ENCODE measurements at places on chromosomes 1 and 21.

DNA sequence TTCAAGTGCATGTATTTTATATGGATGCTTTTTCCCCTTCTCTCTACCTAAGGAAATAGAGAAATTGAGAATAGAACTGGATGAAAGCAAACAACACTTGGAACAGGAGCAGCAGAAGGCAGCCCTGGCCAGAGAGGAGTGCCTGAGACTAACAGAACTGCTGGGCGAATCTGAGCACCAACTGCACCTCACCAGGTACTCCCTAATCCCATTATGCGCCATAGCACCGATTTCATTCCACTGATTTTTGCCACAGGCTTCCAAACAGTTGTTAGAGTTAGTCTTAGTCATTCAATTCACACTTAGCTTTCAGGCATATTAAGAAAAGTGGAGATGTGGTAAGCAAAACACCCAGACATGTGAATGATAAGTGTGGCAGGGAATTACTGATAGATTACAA is 122.8 kb downstream of the SDCCAG8 start:
- DNase-seq, result no peak

DNA sequence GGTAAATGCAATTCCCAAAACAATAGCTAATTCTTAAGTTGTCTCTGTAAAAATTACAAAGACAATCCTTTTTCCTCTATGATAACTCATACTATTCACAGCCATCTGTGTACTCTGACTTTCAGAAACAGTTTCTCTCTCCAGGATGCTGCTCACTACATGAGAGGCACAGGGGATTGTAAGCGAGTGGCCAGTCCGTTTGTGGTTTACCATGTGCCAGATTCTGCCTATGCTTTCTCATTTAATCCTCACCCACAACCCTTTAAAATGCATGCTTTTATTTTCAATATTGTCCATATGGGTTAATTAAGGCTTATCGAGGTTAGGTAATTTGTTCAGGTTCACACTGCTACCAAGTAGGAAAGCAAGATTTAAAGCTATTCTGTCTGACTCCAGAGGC is 23.0 kb downstream of the RGS1 start:
- DNase-seq, result no peak

- no peak for DNase-seq
Measured at GRCh38 chr1:218717575-218717974, 372.4 kb downstream of the TGFB2 start.

DNA sequence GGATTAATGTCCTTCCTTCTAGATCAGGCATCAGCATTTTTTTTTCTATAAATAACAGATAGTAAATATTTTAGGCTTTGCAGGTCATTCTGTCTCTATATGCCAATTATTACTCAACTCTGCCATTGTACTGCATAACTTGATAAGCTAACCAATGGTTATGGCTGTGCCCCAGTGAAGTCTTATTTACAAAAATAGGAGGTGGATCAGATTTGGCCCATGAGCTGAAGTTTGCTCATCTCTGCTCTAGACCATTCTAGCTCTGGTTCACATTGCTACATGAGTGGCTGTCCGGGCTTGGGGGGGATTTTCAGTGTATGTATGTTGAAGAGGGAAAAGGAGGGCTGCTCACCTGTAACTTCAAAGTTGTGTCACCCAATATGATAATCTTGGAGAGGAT is 10.1 kb downstream of the RAB7B start:
- DNase-seq, result no peak

DNA sequence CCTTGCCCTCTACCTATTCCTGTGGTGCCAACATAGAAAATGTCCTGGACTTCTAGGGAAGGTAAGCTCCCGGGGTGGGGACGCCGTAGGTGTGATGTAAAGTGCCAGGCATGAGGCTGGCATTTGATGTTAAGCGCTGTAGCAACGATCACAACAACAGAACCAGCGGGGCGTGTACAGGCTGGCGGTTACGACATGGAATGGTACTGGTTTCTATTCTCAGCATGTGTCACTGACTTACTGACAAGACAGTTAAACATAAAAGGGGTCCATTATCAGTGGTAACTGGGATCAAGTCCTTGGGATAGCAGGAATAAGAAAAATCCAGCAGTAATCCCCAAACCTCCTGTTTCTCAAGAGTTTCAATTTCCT is 58.9 kb downstream of the TGFBR3 start:
- DNase-seq, result no peak

DNA sequence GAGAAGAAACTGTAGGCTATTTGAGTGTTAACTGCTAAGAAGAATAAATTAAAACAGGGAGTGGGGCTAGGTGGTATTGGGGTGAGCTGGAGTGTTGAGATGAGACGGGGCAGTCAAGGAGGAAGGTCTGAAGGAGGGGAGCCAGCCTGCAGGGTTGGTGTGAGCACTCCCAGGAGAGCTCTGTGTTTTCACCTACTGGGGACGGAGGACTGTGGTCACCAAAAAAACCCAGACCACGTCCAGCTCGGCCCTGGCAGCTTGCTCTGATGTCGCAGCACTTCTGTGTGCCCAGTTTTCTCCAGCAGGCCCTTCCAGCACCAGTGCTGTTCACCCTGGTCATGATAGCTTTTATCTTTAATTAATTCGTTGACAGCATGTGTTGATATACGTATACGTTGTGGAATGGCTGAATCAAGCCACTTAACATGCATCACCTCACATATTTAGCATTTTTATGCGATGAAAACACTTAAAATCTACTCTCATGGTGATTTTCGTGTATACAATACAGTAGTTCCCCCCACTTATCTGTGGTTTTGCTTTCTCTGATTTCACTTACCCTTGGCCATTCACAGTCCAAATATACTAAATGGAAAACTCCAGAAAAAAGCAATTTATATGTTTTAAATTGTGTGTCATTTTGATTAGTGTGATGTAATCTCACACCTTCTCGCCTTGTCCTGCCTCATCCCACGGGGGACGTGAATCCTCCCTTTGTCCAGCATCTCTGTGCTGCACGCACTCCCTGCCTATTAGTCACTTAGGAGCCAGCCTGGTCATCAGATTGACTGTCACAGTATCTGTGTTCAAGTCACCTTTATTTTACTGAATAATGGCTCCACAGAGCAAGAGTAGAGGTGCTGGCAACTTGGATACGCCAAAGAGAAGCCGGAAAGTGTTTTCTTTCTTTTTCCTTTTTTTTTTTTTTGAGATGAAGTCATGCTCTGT is 12.3 kb downstream of the FAM3B start:
- no peak for DNase-seq

GRCh38 chr1:25003000-25003399 is 72.9 kb upstream of the RUNX3 start:
- no peak for DNase-seq

GRCh38 chr1:9289711-9290485 is 2.8 kb upstream of the SPSB1 start:
- DNase-seq, result no peak

GRCh38 chr1:78101514-78101913 is 55.7 kb downstream of the GIPC2 start:
- DNase-seq, result no peak

GRCh38 chr1:113031171-113031933 is 41.6 kb upstream of the LRIG2 start:
- no peak for DNase-seq

- no peak for DNase-seq
Measured at GRCh38 chr1:155970531-155971167, 7.7 kb downstream of the ARHGEF2 start.

DNA sequence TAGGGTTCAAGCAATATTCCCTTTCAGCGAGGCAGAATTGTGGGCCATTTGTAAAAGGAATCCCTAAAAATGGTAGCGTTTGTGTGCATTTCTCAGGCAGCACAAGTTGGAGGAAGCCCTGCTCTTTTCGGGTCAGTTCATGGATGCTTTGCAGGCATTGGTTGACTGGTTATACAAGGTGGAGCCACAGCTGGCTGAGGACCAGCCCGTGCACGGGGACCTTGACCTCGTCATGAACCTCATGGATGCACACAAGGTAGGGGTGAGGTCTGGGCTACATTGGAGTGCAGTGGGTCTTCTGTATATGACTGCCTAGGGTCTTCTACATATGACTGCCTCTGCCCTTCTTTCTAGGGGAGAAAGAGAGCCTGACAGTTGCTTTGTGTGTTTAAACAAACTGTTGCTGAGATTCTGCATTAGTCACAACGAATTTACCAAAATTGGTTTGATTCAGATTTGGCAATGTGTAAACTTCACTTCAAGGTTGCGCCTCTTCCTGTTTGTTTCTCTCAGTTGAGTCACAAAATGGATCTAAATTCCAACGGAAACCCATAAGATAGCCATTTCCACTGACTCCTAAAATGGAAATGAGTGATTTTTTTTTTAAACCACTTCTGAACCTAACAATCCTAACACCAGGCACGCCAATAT is 40.4 kb upstream of the BMP8A start:
- DNase-seq, result no peak

GRCh38 chr21:42750737-42751530 is 97.5 kb downstream of the PDE9A start:
- no peak for DNase-seq

- DNase-seq, result no peak
Measured at GRCh38 chr1:28516518-28516956, 10.7 kb downstream of the RCC1 start.

DNA sequence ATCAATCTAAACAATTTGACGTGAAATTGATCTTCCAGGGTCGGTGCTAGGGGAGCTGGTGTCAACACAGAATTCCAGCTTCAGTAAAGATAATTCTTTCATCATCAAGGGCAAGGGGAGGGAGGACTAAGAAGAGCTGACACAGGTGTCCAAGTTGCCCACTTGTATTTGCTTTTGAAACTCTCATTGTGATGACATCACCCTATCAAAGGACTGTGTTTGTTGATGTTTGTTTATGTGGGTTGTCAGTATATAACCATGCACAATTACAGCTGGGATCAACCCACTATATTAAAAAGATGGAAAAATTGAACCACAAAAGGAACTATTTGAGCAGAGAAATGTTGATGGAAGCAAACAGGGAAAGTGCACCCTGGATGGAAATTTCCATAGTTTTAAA is 48.8 kb downstream of the ZC3H11B start:
- DNase-seq, result no peak

- DNase-seq, result no peak
Measured at GRCh38 chr1:156751451-156751756, at the start of gene HDGF. Gene HDGF, minus strand, starts transcription at chr1:156751675. Its CDS starts 246 bp downstream, at chr1:156751429.

DNA sequence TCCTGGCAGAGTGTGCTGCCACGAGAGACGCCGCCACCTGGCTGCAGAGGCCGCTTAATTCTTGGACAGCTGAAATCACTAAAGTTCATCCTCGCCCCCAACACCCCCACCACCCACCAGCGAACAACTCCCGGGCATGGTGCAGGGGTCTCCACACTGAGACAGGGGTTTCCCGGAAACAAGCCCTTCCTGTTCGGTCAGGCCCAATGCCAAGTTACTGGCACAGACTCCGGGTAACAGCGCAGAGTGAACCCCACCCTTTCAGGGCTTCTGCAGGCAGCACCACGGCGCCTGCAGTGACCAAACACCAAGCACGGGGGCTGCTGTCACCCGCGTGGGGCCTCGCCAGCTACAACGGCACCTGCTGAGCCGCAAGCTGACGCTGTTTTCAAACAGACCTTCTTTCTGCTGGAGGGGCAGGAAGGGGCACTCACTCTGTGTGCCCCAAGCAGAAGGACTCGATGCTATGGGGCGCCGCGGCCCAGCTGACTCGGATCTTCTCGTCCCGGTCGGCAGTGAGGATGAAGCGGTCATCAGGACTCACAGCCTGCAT is 17.4 kb downstream of the WDR4 start:
- no peak for DNase-seq

DNA sequence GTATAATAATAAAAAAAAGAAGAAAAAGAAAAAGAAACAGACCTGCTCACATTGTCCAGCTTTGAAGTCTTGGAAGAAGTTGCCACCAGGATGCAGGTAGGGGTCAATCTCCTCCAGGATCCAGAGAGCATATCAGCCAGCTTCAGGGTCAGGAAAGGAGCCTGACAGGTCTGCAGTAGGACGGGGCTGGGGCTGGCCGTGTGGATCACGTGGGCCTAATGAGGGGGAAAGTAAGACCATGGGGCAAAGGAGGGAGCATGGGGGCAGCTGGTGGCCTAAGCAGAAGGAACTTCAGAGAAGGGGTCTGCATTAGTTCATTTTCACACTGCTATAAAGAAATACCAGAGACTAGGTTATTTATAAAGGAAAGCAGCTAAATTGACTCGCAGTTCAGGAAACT is 19.3 kb upstream of the SMYD3 start:
- no peak for DNase-seq

GRCh38 chr1:45035631-45036301 is 23.7 kb downstream of the UROD start:
- DNase-seq, result no peak

DNA sequence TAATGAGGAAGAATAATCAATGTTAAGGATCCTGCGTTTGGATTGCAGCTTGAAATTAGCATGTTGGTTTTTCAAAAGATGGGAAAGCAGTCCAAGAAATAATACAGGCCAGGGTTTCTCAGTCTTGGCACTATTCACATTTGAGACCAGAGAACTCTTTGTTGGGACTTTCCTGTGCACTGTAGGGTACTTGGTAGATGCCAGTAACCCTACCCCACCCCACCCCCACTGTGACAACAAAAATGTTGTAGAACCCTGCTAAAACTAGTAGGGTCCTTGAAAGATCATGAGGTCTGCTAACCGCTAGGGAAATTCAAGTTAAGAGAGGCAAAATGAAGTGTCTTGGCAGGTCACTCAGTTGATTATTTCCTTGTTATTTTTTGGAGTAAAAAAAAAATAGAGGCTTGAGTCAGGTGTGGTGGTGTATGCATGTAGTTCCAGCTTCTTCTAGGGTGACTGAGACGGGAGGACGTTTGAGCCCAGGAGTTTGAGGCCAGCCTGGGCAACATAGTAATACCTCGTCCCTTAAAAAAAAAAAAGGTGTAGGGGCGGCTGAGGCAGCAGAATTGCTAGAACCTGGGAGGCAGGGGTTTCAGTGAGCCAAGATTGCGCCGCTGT is 53.3 kb downstream of the SPEN start:
- DNase-seq, result no peak

GRCh38 chr1:115454837-115455511 is 116.9 kb upstream of the NGF start:
- DNase-seq, result no peak

GRCh38 chr1:89287181-89288050 is 14.8 kb upstream of the GBP5 start:
- DNase-seq, result no peak

GRCh38 chr1:90174246-90174645 is 179.3 kb downstream of the ZNF326 start:
- no peak for DNase-seq

GRCh38 chr1:171081763-171082201 is 8.9 kb upstream of the FMO3 start:
- DNase-seq, result no peak

GRCh38 chr1:232880354-232880753 is 70.1 kb upstream of the NTPCR start:
- no peak for DNase-seq

- DNase-seq, result no peak
Measured at GRCh38 chr1:60225486-60225885, 151.9 kb upstream of the C1orf87 start.

DNA sequence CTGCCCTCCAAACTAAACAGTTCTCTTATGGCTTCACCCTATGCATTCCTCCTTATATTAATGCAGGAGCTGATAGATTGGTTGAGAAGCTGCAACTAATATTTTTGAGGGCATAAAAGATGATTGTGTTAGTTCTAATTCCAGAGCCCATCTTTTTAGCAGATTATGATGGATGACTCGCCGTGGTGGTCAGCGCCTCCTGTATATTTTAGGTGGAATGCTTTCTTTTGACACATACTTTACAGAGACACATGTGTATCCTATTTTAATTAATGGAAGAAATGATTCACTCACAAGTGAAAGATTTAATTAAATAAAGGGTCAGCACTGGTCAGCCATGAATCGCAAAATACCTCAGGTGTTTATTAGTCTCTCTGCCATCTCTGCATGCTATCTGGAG is 120.7 kb downstream of the TM2D1 start:
- DNase-seq, result no peak

GRCh38 chr1:12384836-12385456 is 155.1 kb downstream of the VPS13D start:
- no peak for DNase-seq
